ENCODE measurements at places on chromosomes 11 and 22.

DNA sequence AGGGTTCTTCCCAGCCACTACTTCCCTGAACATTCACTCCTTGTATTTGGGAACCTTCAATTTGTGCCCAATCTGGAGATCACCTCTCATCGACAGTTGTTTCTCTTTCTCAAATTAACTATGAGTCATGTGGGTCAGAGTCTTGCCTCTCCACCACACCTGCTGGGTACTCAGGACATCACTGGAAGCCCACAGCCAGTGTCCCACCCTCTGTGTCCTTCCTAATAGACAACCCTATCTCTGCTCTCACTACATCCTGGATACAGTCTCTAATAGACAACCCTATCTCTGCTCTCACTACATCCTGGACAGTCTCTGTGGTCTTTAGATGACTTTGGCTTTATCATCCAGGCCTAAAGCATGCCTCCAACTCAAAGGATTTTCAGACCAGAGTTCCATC is 70.1 kb downstream of the ARL14EP start:
- no peak for DNase-seq

DNA sequence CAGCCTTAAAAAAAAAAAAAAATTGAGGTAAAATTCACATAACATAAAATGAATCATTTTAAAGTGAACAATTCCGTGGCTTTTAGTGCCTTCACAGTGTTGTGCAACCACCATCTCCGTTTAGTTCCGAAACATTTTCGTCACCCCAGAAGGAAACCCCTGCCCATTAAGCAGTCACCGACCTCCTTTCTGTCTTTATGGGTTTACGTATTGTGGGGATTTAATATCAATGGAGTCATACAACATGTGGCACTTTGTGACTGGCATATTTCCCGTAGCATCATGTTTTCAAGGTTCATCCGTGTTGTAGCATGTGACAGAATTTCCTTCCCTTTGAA is 65.5 kb downstream of the BCR start:
- no peak for DNase-seq

GRCh38 chr11:85027346-85027745 is 599.8 kb downstream of the DLG2 start:
- no peak for DNase-seq

- no peak for DNase-seq
These were observed 15.4 kb upstream of the MYOD1 start for GRCh38 chr11:17703951-17704350.

GRCh38 chr11:124168796-124169195 is 14.3 kb upstream of the OR10D3 start:
- no peak for DNase-seq

DNA sequence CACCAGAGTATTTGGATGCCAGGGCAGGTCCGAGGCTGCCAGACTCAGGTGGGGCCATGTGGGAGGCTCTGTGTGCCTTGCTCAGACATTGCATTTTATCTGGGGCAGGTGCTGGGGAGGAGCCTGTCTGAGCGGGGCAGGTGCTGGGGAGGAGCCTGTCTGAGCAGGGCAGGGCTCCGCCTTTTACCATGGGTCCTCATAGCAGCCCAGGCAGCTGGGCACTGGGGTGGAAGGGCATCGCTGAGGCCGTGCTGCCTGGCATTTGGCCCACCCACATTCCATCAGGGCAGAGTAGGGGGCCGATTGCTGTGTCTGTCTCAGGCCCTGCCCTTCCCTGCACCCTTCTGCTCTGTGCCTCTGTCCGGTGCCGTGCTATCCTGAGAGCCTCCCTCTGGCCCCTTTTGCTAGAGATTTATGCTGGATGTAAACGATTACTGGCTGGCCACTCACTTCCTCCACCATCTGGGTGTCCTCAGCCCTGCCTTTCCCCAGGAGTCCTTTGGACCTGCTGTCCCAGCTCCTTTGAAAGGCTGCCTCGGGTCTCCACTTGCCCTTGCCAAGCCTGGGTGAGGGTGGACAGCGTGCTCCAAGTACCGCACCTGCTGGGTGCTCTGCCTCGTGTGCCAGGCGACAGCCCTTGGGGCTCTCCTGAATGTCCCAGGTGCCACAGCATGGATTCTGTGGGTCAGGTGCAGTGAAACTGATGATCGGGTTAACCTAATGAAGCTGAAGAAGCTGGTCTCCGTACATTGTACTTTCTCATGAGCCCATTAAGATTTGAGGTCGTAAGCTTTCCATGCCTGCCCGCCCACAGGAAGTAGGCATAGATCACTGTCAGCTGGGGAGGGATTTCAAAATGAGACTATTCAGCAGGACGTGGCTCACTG is 281.6 kb downstream of the TBC1D22A start:
- DNase-seq: no peak
